ENCODE measurements at places on chromosomes 7 and 10. TPM values are rescaled to one million over a fixed set of nuclear protein-coding genes. Genes with fewer than 3 reads are reported as not detected.

DNA sequence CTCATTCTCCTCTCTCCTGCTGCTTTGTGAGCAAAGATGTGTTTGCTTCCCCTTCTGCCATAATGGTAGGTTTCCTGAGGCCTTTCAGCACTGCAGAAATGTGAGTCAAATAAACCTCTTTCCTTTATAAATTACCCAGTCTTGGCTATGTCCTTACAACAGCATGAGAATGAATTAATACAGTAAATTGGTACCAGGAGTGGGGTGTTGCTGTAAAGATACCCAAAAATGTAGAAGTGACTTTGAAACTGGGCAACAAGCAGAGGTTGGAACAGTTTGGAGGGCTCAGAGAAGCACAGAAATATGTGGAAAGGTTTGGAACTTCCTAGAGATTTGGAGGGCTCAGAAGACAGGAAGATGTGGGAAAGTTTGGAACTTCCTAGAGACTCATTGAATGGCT, 388.7 kb upstream of the GHITM start:
- no peak for DNase-seq

GRCh38 chr10:67666416-67667034, 29.5 kb downstream of the CTNNA3 start:
- DNase-seq = no peak

- no peak for DNase-seq
These were observed 30.7 kb upstream of the HYCC1 start for GRCh38 chr7:23044581-23044980.

DNA sequence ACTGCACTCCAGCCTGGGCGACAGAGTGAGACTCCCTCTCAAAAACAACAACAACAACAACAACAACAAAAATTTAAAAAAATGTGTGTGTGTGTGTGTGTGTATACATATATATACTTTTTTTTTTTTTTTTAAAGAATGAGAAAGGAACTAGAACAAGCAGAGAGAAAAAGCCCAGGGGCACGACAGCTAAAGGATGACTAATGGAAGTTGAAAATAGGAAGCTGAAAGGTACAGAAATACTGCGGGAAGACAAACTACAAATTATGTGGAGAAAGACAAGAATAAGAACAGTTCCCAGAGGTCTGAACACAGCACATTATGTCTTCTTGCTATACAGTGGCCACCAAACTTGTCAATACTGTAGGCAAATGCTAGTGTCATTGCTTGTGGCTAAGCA, 141.9 kb upstream of the PRSS1 start:
- DNase-seq = no peak

GRCh38 chr10:29540016-29540415, 94.8 kb downstream of the SVIL start:
- DNase-seq = no peak

- DNase-seq = no peak
These were observed 19.8 kb upstream of the COL1A2 start for GRCh38 chr7:94374721-94375566.

MSRB2 gene
- total RNA-seq = 25.5 TPM

IQUB gene
- 0.32 TPM for total RNA-seq

GIMAP4 gene
- total RNA-seq = 16.1 TPM
